B cell (primary cell): ENCODE measurements at places on chromosomes 7 and 10. TPM values are rescaled to one million over a fixed set of nuclear protein-coding genes. Genes with fewer than 3 reads are reported as not detected.

The SFR1 gene
- 15.1 and 15.3 TPM in 2 replicates for total RNA-seq

The FGF8 gene
- not detected in 2 replicates for total RNA-seq

The PLPP4 gene
- total RNA-seq = not detected in 2 replicates

The FAM24B gene
- total RNA-seq = 11.7 and 12.5 TPM in 2 replicates

The GLI3 gene
- not detected in 2 replicates for total RNA-seq

The NEUROD6 gene
- total RNA-seq = not detected in 2 replicates

The LOXL4 gene
- total RNA-seq = not detected in 2 replicates

The SYT15 gene
- 0.94 and 1.1 TPM in 2 replicates for total RNA-seq
